ENCODE measurements at places on chromosomes 5 and 9. TPM values are rescaled to one million over a fixed set of nuclear protein-coding genes. Genes with fewer than 3 reads are reported as not detected.

PCDHGA7 gene
- 1.6 TPM for total RNA-seq

TXNDC8 gene
- not detected for total RNA-seq

FBXO10 gene
- 3.4 TPM for total RNA-seq

PCSK5 gene
- total RNA-seq = 13.6 TPM

THBS4 gene
- 0.16 TPM for total RNA-seq

Data from esophagus mucosa (tissue), 1 donor.